ENCODE measurements at places on chromosomes 7 and 10.

GRCh38 chr10:3528823-3529403 is 256.1 kb downstream of the KLF6 start:
- DNase-seq: no peak

DNA sequence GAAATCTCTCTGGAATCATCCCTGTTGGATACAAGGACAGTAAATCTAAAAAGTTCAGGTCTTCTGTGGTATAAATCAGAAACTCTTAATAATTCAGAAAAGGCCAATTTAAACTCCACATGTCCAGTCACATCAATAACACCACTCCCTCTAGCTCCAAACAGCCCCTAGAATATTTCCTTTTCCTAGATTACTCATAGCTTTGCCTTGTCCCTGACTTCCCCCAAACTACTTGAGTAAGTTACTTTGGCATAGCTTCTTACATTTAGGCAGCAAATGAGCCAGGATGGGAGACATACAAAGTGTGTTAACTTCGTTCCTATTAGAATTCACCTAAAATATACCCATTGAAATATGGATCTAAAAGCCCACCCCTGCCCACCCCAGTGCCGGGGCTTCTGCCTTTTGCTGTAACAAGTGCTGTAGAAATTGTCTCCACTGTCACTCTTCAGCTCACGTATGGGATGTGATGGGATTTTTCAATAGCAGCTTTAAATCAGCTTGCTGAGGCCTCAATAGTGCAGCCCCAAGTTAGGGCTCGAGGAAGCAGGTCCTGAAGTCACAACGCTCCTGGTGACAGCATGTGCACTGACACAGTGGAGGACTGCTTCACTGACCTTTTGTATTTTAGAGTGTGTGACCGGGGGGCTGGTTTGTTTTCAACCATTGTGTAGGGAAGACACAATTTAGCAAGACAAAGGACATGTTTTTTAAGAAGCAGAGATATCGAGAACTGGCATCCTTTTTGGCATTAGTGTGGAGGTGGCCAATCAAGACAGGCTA is 218.2 kb upstream of the KMT2E start:
- DNase-seq: no peak

DNA sequence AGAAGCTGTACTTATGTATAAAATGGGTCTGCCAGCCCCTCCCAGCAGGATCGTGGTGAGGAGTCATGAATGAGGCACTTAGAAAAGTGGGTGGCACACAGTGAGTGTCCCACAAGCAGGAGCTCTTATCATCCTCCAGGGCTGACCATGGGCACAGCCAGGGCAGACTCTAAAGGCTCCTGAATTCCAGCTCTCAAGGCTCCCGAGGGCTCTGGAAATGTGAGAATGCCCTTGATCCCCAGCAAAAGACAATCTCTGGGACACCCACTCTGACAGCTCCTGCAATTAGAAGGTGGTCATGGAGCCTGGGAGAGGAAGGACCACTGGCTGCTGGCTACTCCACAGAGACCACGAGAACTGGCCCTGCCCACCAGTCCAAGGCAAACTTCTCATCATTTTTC is 1.6 kb downstream of the VSTM4 start:
- no peak for DNase-seq

DNA sequence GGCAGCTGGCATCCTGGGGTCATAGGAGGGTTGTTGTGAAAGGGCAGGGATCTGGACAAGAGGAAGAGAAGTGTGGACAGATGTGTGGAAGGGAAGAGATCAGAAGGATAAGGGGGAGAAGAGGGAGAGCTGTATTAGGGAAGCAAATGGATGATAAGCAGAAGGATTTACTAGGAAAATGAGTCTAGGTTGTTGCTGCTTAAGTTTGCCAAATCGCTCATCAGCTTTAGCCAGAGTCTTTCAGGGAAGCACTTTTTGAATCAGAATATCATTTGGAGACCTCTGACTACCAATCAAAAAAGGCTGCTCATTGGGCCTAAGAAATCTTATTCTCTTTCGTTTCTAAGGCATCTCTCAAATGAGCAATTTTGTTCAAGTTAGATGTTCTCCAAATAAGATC is 2.6 kb upstream of the CSGALNACT2 start:
- no peak for DNase-seq

Data from CD4-positive, alpha-beta T cell treated with Interleukin-15 for 4 hours (primary cell).